Stimulated activated CD8-positive, alpha-beta memory T cell treated with anti-CD3 and anti-CD28 coated beads, Interleukin-4, amount 100 ng/mL, for 4 hours (primary cell): ENCODE measurements at places on chromosomes 4 and X.

DNA sequence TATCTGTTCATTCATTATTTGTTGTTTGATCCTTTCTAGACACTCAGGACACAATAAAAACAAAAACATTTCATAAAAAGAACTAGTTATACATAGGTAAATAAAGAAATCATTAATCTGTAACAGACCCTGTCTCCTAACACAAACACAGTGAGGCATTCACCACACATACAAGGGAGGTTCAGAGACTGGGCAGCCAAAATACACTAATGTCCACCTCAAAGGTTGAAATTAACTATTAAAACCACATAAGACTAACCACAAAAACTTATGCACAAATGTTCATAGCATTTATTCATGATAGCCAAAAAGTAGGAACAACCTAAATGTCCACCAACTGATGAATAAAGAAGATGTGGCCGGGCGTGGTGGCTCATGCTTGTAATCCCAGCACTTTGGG, 7.8 kb downstream of the PAPSS1 start:
- no peak for DNase-seq

- DNase-seq = no peak
Observed at GRCh38 chrX:38117485-38117884, 103.2 kb downstream of the SRPX start.

- DNase-seq = no peak
Observed at GRCh38 chrX:106917830-106918500, 2.2 kb upstream of the CLDN2 start.

DNA sequence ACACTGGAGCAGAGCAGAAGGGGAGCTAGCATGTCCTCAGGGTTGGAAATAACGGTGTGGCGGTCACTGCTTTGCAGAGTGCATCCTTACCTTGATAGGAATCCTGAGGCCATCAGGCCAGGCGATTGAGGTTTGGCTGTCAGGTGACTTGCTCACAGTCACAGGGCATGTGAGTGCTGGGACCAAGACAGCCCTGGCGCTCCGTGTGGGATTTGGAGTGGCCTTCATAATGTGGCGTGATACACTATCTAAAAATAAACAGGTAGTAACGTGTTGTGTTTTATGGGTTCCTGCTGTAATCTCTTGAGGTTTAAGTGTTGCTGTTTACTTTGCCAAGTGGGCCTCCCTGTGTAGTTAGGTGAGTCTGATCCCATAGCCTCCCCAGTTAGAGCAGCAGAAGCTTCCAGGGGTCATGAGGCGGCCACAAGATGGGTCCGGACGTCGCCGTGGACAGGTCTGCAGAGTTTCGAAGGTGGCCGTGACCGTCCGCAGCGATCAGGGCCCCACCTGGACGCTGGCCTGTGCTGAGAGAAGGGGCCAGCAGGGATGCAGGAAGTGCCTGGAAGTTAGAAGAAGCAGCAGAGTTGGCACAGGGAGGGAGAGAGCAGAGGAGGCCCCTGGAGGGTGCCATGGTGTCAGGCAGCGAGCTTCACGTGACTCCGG, 27.7 kb downstream of the RGS12 start:
- no peak for DNase-seq

- DNase-seq = no peak
Observed at GRCh38 chr4:71785959-71786358, 2.1 kb upstream of the GC start.

GRCh38 chr4:174604198-174604597, 81.9 kb upstream of the HPGD start:
- DNase-seq = no peak

GRCh38 chr4:55545641-55546505, 836 bp downstream of the CLOCK start:
- DNase-seq = peak; percentile 8

DNA sequence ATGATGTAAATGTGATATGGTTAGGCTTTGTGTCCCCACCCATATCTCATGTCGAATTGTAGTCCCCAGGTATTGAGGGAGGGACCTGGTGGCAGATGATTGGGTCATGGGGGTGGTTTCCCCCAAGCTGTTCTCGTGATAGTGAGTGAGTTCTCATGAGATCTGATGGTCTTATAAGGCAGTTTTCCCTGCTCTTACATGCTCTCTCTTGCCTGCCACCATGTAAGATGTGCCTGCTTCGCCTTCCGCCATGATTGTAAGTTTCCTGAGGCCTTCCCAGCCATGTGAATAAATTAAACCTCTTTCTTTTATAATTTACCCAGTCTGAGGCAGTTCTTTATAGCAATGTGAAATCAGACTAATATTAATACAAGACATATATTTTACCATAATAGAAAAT, 23.9 kb downstream of the BLOC1S4 start:
- DNase-seq = no peak

DNA sequence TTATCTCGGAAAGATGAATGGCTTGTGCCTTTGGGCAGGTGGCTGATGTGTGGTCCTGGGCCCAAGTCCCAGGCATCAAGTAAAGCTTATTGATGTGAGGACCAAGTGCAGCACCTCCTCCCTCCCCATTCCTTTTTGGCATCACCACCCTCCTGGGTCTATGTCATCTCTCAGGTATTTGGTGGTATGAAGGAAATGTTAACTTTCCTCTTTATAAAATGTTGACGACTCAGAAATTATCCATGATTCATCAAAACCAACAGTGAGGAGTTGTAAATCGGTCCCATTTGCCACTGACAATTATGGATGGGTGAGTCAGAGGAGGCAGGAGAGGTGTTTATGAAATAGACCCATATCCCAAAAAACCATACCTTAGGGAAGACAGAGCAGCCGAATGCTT, 229.4 kb upstream of the GATB start:
- DNase-seq = no peak

DNA sequence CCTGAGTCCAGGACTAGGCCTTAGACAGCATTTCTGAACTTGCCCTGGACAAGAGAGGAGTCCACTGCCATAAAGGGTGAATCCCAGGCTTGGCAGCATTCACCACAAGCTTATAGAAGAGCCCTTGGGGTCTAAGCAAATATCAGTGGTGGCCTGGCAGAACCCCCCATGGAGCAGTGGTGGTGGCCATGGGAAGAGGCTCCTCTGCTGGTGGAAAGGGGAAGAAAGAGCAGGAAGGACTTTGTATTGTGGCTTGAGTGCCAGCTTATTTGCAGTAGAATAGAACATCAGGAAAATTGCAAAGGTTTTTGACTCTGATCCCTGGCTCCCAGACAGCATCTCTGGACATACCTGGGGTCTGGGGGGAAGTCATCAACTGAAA, 58.1 kb upstream of the STARD8 start:
- no peak for DNase-seq
